ENCODE measurements at places on chromosomes 5 and 9.

GRCh38 chr5:16428359-16428758 lies 37.2 kb downstream of the ZNF622 start:
- no peak for DNase-seq

GRCh38 chr5:952597-953271 lies 55.9 kb upstream of the NKD2 start:
- DNase-seq, result no peak

GRCh38 chr9:135309763-135310125 lies 169.8 kb upstream of the PPP1R26 start:
- no peak for DNase-seq

DNA sequence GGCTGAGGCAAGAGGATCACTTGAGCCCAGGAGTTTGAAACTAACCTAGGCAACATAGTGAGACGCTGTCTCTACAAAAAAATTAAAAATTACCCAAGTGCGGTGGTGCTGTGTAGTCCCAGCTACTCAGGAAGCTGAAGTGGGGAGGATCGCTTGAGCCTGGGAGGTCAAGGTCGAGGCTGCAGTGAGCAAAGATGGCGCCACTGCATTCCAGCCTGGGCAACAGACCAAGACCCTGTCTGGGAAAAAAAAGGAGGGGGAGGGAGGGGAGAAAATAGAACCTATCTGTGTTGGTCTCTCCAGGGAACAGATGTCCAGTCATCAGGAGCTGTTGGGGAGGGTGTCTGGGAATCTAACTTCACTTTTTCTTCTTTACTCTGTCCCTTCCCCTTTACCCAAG lies 24.3 kb downstream of the MAT2B start:
- no peak for DNase-seq

DNA sequence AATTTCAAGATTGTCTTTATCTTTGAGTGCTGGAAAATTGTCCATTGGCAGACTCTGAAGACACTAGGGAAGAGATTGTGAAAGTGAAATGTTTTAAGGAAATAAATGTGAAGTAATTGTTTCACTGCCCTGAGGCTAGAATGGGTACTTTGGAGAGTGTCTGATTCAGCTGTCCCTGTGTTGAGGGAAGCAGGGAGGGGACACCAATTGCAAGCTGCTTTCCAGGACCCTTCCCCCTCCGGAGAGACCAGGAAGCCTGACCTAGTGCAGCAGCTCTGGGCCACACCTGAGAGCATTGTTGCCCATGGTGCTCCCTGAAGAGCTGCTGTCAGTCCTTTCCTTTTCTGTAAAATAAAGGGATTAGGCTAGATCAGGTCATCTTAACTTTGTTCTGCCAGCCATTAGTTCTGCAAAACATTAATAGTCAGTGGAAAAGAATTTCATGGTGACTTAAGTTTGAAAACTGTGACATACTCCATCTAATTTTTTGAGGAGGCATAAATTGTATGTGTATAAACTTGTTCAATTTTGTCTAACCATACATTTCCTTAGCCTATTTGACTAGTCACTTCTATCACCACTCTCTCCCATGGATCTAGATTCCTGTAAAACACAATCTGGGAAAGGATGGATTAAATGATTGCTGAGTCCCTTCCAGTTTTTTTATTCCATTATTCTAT lies 18.8 kb downstream of the MAP1B start:
- peak; percentile 75 for DNase-seq

Data from ELF-1 (cell line).